Cortex of kidney (tissue), 1 donor: ENCODE measurements at places on chromosomes 12 and 14.

- no peak for DNase-seq
Measured at GRCh38 chr12:119589097-119589496, 4.5 kb upstream of the TMEM233 start.

GRCh38 chr14:24310646-24311604 lies at the start of gene LTB4R:
LTB4R (plus strand) TSS chr14:24311502; CDS start chr14:24315652, 4,150 bp downstream.
- no peak for DNase-seq

- DNase-seq = no peak
Measured at GRCh38 chr14:71498212-71498611, 434.0 kb upstream of the RGS6 start.

- DNase-seq = no peak
Measured at GRCh38 chr14:64700894-64701293, 3.3 kb upstream of the PLEKHG3 start.

DNA sequence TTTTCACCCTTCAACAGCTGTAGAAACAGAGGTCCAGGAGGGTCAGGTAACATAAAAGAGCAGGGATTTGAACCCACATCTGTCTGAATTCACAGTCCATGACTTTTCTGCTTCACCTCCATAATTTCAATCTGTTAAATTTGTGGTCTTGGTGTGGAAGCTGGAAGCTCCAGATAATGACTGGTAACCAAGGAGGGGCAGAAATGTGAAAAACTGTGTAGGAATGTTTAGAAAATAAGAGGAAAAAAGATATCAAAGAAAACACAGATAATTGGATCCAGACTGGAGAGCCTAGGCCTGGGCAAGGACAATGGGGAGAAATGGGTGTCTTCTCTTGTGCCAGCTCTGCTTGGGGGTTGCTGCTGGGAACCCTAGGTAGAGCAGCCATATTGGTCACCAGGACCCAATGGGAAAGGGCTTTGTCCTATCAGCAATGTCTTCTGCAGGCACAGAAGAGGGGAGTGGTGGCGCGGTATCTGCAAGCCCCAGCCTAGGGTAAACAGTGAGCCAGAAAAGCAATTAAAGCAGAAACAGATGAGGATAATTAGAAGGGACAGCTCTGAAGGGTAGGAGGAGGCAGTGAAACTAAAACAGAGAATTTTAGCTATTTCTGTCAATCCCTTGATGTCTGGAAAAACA lies 54.3 kb upstream of the CCDC91 start:
- no peak for DNase-seq

DNA sequence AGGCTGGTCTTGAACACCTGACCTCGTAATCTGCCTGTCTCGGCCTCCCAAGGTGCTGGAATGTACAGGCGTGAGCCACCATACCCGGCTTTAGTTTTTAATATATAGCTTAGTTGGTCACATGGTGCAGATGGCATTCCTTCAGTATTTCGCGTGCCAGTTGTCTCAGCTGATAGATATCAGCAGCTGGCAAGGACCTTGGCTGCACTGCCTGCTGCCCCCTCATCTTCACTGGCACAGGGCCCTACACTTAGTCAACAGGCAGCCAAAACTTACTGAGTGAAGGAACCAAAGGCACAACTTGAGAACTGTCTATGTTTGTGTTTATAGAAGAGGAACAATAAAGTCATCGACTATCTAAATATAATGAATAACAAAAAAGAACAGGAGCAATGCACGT lies 31.0 kb downstream of the EID3 start:
- no peak for DNase-seq
